ENCODE measurements at places on chromosomes 12 and 14.

DNA sequence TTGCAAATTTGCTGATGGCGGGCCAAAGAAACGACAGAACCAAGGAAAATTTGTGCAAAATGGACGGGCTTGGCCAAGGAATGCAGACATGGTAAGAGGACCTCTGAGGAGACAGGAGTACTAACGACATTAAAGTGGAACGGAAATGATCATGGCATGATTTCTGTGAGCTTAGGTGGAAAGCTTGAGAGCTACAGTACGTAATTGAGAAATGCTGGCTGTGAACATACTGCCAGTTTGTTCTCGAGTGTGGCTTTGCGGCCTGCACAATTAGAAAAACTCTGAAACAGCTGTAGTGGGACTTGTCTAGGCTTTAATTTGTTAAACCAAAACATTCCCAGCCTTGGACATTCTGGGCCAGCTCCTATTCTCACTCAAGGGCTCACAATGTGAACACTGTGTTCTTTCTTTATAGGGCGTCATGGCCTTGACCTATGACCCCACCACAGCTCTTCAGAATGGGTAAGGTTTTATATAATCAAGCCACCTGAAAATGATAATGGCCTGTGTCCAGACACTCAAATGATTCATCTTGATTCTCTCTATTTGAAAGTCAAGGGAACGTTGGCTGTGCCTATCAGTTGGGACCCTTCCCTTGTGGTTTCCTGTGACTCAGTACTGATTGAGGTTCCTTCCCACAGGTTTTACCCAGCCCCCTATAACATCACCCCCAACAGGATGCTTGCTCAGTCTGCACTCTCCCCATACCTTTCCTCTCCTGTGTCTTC lies 48.5 kb downstream of the BAZ2A start:
- DNase-seq = peak; percentile 42

GRCh38 chr12:83067981-83068380 lies 381.3 kb downstream of the TMTC2 start:
- DNase-seq = no peak

GRCh38 chr12:52942901-52943181 lies 6.1 kb upstream of the KRT18 start:
- DNase-seq = no peak

DNA sequence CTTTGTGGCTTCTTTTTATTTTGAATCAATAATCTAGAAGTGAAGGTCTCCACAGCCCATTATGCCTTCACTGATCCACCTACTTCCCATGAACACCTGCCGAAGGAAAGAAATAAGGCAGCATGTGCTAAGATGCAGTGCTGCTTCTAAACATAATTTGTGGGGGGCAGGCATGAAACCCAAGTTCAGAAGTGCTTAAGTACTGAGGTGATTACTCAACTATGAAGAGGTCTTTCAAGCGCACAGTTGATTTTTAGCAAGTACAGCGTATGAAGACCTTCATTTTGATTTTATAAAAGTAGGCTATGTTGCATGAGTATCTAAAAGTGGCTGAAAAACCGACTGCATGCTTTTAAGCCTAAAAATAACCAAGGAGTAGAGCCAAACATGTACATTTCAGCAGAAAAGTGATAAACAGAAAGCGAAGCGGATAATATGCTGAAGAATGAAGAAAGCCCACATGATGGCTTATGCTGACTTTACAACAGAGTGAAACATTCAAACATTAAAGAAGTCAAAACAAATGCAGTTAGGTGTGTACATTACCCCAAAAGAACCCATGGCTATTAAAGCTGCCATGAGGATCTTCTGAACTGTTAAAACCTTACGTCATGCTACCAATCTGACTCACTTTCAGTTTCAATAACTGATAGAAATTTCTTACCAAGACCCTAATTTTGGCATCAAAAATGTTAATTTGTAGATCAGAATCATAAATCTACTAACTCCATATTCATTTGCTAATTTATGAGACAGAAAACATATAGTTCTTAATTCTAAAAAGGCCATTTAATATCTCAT lies 29.3 kb downstream of the KICS2 start:
- DNase-seq = no peak

GRCh38 chr12:79884401-79885006 lies 50.4 kb downstream of the PPP1R12A start:
- DNase-seq = no peak

- DNase-seq = no peak
These were observed 5.1 kb downstream of the MIPOL1 start for GRCh38 chr14:37202812-37203211.

- DNase-seq = no peak
These were observed 79.8 kb downstream of the TMEM260 start for GRCh38 chr14:56659378-56659777.

DNA sequence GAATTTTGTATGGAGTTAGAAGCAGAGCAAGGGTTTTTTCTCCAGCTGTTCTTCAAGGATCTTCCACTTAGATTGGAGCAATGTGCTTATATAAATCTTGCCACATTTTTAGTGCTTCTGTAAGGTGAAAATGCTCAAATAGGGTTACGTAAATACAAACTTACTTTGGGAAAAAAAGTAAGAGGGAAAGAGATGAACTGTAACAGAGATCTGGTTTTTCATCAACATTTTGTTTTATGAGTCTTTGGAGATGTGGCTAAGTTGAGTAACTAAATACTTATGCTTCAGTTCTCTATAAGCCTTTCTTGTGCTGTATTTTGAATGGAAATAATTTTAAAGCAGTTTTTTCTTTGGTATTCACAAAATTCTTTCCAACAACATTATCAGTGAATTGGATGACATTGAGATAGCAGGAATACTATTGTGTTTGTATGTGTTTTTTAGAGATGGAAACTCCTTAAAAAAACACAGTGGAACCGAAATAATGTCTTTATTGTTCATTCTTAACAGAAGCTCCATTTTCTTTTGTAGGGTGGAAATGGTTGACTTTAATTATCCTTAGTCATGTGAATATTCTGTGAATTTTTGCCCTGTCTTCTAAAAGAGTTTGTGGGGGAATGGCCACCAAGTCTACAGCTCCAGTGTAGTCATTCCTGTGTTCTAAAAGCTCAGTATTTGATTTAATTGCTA lies 45.7 kb downstream of the NPAS3 start:
- DNase-seq = no peak

DNA sequence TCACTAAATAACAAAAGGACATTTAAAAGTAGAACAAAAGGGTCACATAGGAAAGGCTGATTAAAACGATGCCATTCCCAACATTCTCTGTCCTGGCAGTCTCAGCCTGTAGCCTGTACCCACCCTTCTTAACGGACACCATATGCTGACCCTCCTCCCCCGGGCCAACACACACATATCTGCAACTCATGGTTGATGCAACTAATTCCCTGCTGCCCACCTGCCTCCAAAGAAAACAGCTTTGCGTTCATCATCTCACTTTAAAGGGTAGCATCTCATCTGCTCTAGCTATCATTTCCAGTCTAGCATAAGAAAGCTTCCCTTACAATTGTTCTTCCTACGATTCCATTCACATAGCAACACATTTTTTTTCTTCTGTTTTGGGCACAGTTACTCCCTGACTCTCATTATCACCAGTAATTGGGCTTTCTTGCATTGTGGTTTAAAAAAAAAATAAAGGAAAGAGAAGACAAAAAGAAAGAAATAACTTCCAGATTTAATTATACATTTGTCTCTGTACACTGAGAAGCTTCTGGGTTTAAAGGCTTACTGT lies 92.9 kb downstream of the KCNC2 start:
- DNase-seq = no peak

GRCh38 chr14:67610491-67610890 lies 9.2 kb upstream of the ARG2 start:
- DNase-seq = no peak

- DNase-seq = no peak
These were observed 243.5 kb downstream of the TMEM132C start for GRCh38 chr12:128510511-128510910.

- DNase-seq = no peak
These were observed 40.1 kb upstream of the WNK1 start for GRCh38 chr12:712172-712863.

GRCh38 chr14:99229654-99230207 lies 42.3 kb downstream of the BCL11B start:
- DNase-seq = no peak

DNA sequence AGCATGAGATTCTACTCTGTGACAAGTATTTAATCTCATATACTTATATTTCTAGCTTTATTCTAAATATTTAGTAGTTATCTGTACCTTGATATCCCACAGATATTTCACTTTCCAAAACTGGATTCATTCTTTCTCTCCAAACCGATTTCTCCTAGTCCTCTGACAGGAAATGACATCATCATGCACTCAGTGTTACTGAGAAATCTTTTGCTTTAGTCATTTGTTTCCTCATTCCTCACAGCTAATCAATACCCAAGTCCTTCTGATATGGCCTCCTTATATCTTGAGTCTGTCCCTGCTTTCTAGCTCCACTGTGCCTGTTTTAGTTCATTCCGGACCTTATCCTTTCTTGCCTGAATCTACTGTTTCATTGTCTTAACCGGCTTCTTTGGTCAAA lies 39.4 kb upstream of the E2F7 start:
- no peak for DNase-seq

- no peak for DNase-seq
These were observed 95.8 kb downstream of the BCAT1 start for GRCh38 chr12:24853094-24853493.

DNA sequence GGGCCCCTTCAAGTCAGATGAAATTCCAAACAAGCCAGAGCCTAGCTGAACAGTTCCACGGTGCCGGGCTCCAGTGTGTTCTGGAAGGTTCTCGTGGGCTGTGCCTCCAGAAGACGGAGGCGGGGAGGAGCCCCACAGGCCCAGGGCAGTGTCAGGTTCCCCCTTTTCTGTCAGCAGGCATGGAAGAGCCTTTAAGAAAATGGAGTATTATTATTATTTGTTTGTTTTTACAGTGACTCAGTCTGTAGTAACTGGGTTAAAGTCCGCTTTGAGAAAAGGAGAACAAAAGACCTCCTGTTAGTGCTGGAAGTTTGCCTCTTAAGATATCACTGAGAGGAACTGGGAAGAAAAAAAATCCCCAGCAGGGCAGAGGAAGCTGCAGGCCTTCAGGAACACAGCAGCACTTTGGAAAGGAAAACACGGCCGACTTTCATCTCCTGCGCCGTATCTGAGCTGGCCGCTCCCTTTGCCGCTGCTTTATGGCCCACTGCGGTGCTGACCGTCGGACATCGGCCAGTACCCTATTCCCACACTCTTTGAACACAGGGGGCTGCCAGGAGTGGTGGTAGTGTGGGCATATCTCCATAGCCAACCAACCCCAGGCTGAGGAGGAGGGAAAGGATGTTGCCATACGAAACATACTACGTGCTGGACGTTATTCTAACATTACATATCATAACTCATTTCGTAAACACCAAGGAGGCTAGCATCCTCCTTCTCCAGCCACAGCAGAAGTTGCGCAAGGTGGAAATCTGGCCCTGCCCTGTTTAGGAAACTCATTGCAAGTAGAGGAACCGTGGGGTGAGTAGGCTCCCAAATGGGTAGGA lies 194.0 kb downstream of the ZFP36L1 start:
- no peak for DNase-seq

GRCh38 chr14:72033365-72033764 lies 101.1 kb downstream of the RGS6 start:
- DNase-seq = no peak

GRCh38 chr14:87268997-87269396 lies 724.0 kb downstream of the GALC start:
- DNase-seq = no peak

GRCh38 chr12:13000925-13001774 lies 1.1 kb upstream of the HEBP1 start:
- DNase-seq = peak; percentile 35

DNA sequence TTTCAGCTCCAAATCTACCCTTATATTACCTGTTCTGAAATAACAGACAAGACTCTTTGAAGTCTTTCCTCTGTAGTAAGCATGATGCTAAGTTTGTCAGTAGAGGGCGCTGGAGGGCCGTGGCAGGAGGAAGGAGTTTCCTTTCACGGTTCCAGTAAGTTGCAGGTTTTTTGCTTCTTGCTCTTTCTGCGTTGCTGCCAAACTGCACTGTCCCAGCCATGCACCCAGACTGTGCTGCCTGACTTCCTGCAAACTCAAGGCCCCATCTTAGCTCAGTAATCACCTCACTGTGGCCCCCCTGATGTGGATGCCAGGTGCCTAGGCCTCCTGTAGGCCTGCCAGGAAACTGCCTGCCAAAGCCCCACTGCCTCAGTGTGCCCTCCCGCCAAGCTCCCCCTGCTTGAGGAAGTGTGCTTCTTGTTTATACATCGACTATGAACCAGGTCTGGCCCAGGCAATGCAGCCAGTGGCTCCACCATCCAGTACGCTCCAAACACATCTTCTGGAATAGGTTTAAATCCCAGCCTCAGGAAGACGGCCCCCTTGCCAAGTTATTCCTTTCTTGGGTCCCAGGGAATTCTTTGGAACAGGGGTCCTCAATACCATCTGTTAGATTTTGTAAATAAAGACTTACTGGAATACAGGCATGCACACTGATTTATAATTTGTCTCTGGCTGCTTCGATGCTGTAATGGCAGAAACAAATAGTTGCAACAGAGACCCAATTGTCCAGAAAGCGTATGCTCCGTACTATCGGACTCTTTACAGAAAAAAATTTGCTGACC lies 193.7 kb upstream of the LRIG3 start:
- no peak for DNase-seq

DNA sequence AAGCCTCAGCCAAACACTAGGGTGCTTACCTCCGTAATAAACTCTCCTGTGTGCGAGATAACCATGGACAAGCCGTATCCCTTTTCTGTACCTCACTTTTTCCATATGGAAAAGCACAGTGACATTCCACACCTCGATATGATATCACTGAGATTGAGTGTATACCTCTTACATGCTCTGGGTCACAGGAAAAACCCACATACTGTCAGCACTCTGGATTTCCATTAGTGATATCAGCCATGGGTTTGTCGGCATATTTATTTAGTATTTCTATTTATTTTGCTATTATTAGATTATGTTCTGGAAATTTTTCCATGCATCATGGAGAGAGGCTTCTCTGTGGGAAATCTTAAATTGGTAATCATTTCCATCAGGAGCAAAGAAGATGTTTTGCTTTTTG lies 28.0 kb upstream of the DAAM1 start:
- no peak for DNase-seq

DNA sequence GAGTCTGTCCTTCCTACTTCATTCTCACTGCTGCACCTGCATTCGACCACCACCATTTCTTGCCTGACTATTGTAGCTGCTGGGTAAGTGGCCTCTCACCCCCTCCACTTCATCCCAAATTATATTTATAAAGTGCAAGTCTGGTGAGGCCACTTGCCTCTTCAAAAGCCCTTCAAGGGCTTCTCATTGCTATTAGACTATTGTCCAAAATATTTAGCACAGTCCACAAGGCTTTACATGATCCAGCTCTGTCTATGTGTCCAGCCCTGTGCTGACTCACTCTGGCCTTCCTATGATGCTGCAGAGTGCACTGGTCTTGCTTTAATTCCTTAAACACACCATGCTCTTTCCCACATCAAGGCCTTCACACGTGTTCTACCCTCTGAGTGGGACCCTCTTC lies 46.0 kb downstream of the PAH start:
- no peak for DNase-seq

All from activated CD8-positive, alpha-beta memory T cell treated with anti-CD3 and anti-CD28 coated beads, Interleukin-2, amount 50 U/mL, for 4 hours (primary cell).